Neuronal stem cell (in vitro differentiated cells): ENCODE measurements at places on chromosomes 13 and 19.
A peak's percentile ranks its signal among the peaks of the same experiment; 100 is the strongest.

DNA sequence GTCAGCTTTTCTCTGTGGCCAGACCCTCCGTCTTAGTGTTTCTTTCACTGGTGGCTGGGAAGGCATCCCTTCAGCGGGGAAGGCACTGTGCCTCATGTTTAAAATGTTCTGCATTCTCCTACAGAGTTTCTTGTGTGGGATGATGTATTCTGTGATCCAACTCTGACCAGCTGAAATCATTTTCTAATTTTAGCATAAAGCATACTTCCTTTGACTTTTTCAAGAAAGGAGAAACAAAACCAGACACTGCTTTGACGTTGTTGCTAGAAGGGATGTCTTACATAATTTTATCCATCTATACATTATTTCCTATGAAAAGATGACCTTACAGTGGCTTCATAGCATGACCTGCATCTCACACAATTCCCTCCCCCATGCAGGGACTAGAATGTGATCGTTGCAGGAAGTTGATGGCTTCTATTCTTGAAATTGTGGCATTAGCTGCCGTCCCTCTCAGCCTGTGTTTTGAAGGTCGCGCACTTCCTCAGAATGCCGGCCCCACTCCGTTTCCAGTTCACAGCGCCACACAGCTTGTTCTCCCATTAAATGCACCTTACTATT is 38.6 kb upstream of the TEX29 start:
- no peak for DNase-seq
- no peaks in the 10 kb centered on the region for H3K4me1 ChIP-seq
- H3K27me3 ChIP-seq: no peaks in the 10 kb centered on the region
- no peak overlapping the region for H3K27ac ChIP-seq
- H3K4me3 ChIP-seq: no peak overlapping the region

GRCh38 chr13:31172535-31172934 is 10.8 kb upstream of the HSPH1 start:
- H3K4me1 ChIP-seq: peaks cover 4% of the 10 kb centered on the region
- no peaks in the 10 kb centered on the region for H3K27me3 ChIP-seq
- H3K4me3 ChIP-seq: no peak overlapping the region
- DNase-seq: no peak

GRCh38 chr13:59024434-59024833 is 1139.3 kb downstream of the DIAPH3 start:
- H3K27me3 ChIP-seq: no peaks in the 10 kb centered on the region
- no peaks in the 10 kb centered on the region for H3K36me3 ChIP-seq
- DNase-seq: no peak
- no peaks in the 10 kb centered on the region for H3K4me1 ChIP-seq

DNA sequence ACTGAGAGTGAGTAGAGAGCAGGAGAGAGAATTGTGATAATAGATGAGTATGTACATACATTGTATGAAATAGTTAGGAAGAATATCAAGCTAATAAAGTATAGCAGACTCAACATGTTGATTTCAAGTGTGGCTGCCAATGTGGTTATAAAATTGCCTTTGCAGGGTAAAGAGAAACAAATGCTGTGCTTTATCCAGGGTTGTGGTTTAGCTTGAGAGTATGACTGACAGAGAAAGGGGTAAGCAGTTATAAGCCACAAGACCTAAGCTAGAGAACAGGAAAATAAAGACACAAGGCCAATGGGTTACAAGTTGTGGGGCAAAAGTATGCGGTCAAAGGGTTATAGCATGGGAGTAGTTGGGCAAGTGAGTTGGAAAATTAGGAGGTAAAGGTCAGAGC is 1217.5 kb downstream of the DIAPH3 start:
- H3K36me3 ChIP-seq: no peaks in the 10 kb centered on the region
- H3K4me3 ChIP-seq: no peak overlapping the region
- DNase-seq: no peak
- no peaks in the 10 kb centered on the region for H3K4me1 ChIP-seq
- no peak overlapping the region for H3K27ac ChIP-seq

DNA sequence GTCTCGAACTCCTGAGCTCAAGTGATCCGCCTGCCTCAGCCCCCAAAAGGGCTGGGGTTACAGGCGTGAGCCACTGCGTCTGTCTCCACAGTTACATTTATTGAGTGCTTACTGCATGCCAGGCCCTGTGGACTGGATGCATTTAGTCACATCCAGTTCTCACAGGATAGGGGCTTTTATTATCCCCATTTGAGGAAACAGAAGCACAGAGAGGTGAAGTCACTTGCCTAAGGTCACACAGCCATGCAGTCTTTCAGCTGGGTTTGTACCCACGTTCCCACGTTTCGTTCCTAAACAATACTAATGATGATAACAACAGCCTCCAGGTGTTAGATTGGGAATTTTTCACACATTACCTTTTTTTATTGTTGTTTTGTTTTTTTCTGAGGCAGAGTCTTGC is 9.1 kb upstream of the EBI3 start:
- no peaks in the 10 kb centered on the region for H3K4me1 ChIP-seq
- no peak overlapping the region for H3K27ac ChIP-seq
- H3K36me3 ChIP-seq: no peaks in the 10 kb centered on the region
- DNase-seq: no peak
- no peaks in the 10 kb centered on the region for H3K27me3 ChIP-seq

DNA sequence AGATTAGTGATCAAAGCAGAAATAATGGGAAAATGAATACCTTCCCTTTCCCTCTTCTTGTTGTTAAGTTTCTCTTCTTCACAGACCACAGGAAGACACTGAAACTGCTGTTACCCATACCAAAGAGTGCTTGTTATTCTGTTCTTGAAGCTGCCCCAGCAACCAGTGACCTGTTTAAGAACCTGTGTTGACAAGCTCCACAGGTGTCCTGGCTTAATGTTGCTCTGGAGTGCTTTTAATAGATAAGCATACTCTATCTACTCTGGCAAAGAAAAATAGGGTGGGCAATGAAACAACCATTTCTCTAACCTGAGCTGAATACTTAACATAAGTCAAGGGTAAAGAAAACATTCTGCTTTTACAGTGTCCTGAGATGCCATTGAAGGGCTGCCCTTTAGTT is 506.7 kb upstream of the GPC6 start:
- no peaks in the 10 kb centered on the region for H3K27me3 ChIP-seq
- H3K4me3 ChIP-seq: no peak overlapping the region
- no peaks in the 10 kb centered on the region for H3K36me3 ChIP-seq
- DNase-seq: peak; percentile 11

GRCh38 chr19:53874606-53874990 is 6.9 kb downstream of the MYADM start:
- H3K36me3 ChIP-seq: peaks cover 24% of the 10 kb centered on the region
- no peaks in the 10 kb centered on the region for H3K27me3 ChIP-seq
- no peak for DNase-seq
- peaks cover 2% of the 10 kb centered on the region for H3K4me1 ChIP-seq
- no peak overlapping the region for H3K4me3 ChIP-seq
- no peak overlapping the region for H3K27ac ChIP-seq

DNA sequence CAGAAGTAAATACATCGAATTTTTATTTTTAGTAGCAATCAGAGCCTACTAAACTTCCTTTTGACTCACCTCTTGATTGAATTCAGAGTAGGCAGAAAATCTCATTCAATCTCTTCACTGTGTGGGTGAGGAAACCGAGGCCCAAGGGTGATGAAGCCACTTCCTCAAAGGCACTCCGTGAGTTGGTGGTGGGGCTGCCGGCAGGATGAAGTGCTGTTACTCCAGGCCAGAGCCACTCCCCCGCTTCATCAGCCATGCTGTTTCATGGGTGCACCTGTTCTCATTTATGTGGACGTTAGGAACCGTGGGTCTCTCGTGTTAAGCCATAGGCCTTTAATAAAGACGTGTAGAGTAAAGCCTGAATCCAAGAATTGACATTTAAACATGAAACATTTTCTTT is 13.2 kb downstream of the ING1 start:
- no peaks in the 10 kb centered on the region for H3K27me3 ChIP-seq
- peaks cover 1% of the 10 kb centered on the region for H3K4me1 ChIP-seq
- H3K27ac ChIP-seq: no peak overlapping the region
- DNase-seq: no peak

DNA sequence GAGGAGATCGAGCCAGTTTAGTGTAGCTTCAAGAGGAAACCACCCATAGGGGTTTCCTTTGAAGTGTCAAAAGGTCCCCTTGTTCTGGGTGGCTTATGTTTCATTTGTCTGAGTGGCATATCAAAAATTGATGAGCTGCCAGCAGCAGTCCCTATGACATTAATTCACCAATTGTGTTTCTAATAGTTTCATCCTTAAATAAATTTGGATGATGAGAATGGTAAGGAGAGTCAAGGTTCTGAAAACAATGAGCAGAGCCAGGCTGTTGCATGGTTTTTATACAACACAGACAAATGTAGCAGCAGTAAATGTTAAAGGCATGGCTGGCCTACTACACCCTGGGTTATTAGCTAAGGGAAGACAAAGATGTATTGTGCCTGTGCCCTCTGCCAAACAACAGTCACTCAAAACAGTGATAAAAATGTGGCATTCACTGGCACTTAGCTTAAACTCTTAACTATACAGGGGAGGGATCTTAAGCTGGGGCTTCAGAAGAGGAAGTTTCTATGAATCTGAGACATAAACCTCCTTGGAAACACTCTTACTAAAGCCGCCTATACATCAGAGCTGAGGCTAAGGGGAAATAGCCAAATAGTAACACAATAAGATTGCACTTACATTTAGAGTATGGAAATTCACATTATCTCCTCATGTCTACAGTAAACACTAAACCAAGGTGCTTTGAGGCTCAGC is 200.5 kb downstream of the POU4F1 start:
- H3K36me3 ChIP-seq: no peaks in the 10 kb centered on the region
- peaks cover 5% of the 10 kb centered on the region for H3K4me1 ChIP-seq
- H3K4me3 ChIP-seq: no peak overlapping the region

GRCh38 chr19:40614622-40615411 is 13.6 kb downstream of the LTBP4 start:
- peak; percentile 86 for DNase-seq
- H3K36me3 ChIP-seq: peaks cover 4% of the 10 kb centered on the region
- H3K4me1 ChIP-seq: no peaks in the 10 kb centered on the region
- peaks cover 37% of the 10 kb centered on the region for H3K27me3 ChIP-seq
- H3K27ac ChIP-seq: peak overlapping the region; percentile 87
- H3K4me3 ChIP-seq: no peak overlapping the region

DNA sequence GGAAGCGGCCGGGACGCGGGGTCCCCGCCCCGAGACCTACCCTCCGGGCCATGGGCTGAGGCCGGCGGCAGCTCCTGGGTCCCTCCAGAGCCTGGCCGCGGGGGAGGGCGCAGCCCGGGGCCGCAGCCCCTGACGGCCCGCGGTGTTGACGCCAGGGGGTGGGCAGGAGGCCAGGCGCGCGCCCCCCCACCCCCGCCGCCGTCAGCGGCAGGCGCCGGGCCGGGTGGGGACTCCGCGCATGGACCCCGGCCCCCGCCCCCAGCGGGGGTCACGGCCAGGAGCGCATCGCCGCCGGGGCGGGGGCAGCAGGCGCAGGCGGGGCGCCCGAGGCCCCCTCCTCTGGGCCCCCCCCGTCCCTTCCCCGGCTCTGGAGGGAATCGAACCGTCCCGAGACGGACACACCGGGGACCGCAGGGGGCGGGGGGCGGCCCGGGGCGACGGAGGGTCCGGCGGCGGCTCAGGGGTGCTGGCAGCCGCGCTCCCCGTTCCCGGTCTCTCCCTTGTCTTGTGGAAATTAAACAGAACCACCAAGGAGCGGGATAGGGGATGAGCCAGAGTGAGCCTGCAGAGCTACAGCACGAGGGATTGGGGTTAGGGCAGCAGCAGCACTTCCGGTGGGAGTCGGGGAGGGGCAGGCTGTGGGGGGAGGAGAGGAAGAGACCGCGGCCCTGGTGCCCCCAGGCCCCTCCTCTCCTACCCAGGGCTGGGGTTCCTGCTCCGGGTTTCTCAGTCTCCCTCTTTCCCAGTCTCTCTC is at the start of gene MEIS3:
Gene MEIS3, minus strand, starts transcription at position 498 of the 754 bp plus-strand sequence. Its CDS starts 446 bp downstream, at position 52.
- H3K4me3 ChIP-seq: peak within 1 kb of the TSS; percentile 86
- peaks cover 4% of the 10 kb centered on the region for H3K36me3 ChIP-seq
- H3K27me3 ChIP-seq: no peaks in the 10 kb centered on the region
- no peak for DNase-seq
- peaks cover 46% of the 10 kb centered on the region for H3K4me1 ChIP-seq

DNA sequence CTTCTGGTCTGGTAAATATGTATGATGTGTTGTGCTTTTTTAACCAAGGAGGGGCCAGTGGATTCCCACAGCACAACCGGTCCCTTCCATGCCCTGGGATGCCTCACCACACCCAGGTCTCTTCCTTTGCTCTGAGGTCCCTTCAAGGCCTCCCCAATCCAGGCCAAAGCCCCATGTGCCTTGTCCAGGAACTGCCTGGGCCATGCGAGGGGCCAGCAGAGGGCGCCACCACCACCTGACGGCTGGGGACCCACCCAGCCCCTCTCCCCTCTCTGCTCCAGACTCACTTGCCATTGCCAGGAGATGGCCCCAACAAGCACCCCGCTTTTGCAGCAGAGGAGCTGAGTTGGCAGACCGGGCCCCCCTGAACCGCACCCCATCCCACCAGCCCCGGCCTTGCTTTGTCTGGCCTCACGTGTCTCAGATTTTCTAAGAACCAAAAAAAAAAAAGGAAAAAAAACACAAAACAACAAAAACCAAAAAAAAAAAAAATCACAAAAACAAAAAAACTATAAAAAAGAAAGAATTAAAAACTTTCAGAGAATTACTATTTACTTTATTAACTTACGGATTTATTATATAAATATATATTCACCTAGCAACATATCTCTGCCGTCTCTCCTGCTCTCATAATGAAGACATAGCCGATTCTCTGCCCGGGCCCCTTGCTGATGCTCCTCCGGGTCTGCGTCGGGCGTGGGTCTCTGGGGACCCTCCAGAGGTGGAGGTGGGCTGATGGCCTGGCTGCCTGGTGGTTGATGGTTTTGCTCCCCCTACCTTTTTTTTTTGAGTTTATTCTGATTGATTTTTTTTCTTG is 14.4 kb downstream of the CAPN12 start:
- no peak overlapping the region for H3K4me3 ChIP-seq
- peaks cover 2% of the 10 kb centered on the region for H3K4me1 ChIP-seq
- no peak overlapping the region for H3K27ac ChIP-seq
- peak; percentile 46 for DNase-seq
- peaks cover 69% of the 10 kb centered on the region for H3K36me3 ChIP-seq
- no peaks in the 10 kb centered on the region for H3K27me3 ChIP-seq

DNA sequence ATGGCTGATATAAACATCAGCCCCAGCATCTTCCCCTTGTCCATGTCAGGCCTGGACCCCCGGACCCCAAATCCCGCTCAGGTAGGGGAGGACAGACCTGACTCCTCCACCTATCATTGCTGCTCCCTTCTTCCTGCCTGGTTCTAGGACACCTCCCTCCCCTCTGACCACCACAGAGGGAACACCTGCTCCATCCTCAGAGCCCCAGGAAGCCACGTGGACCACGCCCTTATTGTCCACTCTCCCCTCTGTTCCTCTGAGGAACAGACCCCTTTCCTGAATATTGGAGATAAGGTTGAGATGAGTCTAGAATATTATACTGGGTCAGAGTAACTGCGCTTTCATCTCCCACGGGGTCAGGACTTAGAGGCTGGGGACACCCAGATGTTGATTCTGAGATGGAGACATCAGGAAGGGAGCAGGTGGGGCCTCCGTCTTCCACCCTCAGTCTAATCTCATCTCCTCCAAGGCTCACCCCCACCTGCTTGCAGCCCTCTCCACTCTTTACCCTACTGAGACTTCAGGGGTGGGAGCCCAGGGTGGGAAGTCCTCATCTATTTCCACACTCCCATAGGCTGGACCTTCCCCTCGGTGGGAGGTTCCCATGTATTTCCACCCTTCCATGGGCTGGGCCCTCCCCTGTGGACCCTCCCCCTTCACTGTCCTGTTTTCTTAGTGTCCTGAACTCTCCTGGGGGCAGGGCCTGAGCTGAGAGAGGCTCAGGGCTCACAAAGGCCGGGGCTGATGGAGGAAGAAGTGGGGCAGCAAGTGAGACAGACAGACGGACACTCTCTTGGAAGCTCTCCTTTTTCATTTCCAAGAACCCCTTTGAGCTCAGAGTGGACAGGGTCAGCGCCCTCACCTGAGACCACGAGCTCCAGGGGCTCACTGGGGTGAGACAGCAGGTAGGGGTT is 2.7 kb downstream of the LILRA4 start:
- H3K27me3 ChIP-seq: peaks cover 13% of the 10 kb centered on the region
- peaks cover 3% of the 10 kb centered on the region for H3K4me1 ChIP-seq
- no peak overlapping the region for H3K4me3 ChIP-seq
- H3K36me3 ChIP-seq: no peaks in the 10 kb centered on the region
